Effector CD4-positive, alpha-beta T cell (primary cell): ENCODE measurements at places on chromosomes 5 and 9.
A peak's percentile ranks its signal among the peaks of the same experiment; 100 is the strongest.

- no peak for DNase-seq
These were observed 1.4 kb downstream of the TMEFF1 start for GRCh38 chr9:100474082-100474923.

DNA sequence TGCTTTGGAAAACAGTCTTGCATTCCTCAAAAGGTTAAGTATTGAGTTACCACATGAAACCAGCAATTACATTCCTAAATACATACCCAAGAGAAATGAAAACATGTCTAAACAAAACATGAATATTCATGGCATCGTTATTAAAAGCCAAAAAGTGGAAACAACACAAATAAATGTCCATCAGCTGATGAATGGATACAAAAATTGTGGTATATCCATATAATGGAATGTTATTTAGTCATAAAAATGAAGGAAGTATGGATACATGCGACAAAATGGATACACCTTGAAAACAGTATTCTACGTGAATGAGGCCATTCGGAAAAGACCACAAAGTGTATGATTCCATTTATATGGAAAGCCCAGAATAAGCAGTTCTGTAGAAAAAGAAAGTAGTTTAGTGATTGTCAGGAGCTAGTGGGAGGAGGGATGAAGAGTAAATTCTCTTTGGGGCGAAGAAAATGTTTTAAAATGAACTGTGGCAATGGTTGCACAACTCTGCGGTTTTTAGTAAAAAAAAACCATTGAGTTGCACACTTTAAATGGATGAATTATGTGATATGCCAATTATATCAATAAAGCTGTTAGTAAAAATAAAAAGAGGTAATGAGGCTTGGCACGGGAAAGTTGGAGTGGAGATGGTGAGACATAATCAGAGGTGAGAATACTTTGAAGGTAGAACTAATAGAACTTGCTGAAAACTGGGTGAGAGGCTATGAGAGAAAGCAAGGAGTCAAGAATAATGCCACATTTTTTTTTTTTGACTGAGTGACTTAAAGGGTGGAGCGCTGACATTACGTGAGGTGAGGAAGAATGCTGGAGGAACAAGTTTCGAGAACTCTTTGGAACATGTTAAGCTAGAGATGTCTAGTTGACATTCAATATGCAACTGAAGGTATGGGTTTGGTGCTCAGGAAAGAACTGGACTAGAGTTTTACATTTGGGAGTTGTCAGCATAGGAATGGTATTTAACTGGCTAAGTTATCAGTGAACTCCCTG is 194.9 kb upstream of the ZNF608 start:
- DNase-seq: no peak

- DNase-seq: no peak
These were observed 1028.5 kb downstream of the NR2F1-AS1 start for GRCh38 chr5:92552206-92553160.

- DNase-seq: peak; percentile 35
These were observed 80.2 kb downstream of the NTNG2 start for GRCh38 chr9:132241840-132242620.

GRCh38 chr9:101400120-101400519 is 1.5 kb downstream of the ZNF189 start:
- no peak for DNase-seq

DNA sequence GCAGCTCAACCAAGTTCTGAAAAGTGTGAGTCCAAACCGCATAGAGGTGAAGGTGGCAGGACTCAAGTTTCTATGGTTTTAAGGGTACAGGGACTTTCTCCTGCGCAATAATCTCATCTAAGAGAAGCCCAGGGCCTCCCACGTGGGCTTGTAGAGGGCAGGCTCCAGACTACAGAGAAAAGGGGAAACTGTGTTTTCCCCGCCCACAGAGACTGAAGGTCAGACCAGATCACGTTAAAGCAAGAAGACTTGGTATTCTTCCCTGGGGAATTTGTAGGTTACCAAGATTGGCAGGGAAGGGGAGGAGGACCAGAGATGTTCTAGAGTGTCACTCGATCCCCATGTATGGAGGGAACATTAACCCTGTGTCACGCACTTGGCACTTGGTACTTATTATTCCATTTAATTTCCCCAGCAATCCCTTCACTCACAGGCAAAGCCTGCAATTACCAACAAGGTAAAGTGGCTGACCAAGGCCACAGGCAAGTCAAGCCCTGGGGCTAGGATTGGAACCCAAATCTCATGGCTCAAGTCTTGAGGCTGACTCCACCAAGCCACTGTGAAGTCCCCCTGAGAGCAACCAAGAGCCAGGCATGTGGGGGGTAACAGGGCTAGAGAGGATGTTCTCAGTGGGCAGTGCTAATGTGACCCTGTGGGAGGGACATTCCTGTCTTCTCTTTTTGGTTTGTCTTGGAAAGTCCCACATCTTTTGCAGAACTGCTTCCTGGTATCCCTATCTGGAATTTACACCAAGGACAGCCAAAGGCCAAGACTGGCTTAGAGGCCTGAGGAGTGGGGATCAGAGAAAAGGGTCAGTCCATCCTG is 18.3 kb upstream of the NEK6 start:
- no peak for DNase-seq

DNA sequence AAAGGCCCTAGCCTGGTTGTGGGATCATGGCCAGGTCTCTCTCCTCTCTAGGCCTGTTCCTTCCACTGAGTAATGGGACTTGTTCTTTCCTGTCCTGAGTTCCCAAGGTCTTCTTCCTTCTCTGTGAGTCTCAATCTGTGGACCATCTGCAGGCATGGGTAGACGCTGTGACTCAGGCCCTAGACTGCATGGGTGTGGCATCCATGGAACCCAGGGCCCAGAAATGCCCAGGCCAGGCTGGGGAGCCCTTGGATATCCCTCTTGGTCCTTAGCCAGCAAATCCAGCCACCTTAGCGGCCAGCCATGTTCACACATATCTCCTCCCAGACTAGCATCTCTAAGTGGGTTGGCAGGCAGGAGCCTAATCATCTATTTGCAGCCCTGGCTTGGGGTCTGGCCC is 2.3 kb upstream of the ACSL6 start:
- DNase-seq: no peak

GRCh38 chr5:57324861-57325260 is 151.0 kb downstream of the GPBP1 start:
- DNase-seq: no peak

DNA sequence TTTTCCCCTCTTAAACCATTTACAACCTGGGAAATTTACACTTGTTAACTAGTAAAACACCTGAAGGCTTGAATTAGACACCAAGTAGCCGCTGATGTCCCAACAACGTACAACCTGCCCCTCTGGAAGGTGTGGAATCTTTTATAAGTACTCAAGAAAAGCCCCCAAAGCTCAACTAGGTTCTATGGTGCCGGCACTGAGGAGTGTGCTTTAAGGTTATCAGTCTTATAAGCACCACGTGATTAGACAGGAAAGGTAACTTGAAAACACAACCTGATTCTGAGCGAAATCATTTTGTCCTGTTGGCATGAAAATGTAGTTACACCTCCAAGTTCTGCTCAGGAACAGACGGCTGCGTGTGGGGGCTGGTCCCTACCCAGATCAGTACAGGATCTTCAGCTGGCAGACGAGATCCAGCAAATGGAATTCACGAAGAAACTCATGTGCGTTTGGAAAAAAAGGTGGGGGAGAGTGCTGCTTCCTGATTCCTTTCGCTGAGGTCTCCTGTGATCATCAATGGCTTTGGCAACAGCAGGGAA is 195.5 kb downstream of the MEF2C start:
- DNase-seq: no peak

DNA sequence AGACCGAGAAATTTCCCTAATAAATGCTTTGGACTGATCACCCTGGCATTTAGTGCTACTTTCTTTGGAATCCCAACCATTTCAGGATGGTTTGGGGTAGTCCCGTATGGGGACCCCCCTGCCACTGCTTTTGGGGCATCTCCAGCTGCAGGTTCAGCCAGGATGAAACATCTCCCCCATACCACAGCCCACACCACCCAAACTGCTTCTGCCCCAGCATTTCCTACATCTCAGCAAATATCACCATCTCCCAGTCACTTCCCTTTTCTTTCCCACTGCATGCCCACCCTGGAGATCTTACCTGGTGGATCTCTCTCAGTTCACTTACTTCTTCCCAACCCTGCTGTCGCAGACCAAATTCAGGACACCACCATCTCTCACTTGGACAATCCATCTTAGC is 4.8 kb upstream of the P4HA2 start:
- no peak for DNase-seq

GRCh38 chr9:96048104-96048955 is 172.8 kb downstream of the ERCC6L2 start:
- DNase-seq: no peak

- no peak for DNase-seq
These were observed 647.8 kb downstream of the TAF11L14 start for GRCh38 chr5:18281947-18282581.

DNA sequence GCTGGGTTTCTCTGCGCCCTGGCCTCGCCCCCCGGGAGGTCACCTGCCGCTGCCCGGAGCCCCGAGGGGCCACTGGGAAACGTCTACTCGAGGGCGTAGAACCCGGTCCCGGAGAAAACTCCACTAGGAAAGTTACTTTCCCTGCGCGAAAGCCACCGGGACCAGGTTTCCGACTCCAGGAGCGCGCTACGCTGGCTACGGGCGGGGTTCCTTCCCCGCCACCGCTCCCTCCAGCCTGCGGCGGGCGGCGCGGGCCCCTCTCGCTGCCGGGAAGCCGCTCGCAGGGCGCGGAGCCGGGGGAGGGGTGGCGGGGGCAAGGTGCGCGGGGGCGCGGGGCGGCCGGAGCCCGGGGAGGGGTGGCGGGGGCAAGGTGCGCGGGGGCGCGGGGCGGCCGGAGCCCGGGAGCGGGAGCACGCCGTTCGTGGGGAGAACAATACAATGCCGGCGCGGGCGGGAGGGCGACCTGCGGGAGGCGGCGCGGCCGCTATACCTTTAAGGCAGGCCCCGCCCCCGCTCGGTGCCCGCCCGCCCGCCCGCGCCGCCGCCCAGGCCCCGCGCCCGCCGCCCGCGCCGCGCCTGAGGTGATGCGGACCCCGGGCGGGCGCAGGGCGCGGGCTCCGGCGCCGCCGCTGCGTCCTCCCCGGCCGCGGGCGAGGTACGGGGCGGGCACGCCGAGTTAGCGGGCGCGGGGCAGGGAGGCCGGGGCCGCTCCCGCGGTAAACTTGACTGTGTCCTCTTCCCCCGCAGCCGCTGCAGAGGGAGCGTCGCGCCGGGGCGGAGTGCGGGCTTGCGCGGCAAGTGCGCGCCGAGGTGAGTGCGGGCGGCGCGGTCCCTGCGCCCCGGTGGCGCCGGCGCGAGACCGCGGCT is 278.1 kb downstream of the AOPEP start:
- no peak for DNase-seq
